T-helper 2 cell (primary cell): ENCODE measurements at places on chromosomes 5 and 9.

GRCh38 chr9:68694125-68694524 lies 10.9 kb upstream of the PIP5K1B start:
- no peak for DNase-seq

GRCh38 chr9:71303351-71303750 lies 181.9 kb upstream of the TRPM3 start:
- DNase-seq, result no peak

DNA sequence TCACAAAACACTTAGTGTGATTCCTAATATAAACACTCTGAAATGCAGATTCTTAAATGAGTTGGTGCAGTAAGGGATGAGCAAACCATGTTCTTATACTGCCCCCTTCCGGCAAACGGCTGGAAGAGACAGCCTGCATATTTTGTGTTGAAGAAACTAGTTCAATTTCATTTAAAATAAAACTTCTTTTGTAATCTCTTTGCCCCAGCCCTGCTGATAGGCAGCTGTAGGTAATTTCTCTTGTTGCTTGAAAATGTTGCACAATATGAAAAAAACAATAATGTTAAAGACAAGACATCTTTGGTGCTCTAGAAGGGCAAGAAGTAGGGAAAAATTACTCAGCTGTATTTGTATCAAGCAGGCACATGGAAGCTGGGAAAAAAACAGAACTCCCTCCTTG lies 89.7 kb upstream of the CCNG1 start:
- peak; percentile 6 for DNase-seq

DNA sequence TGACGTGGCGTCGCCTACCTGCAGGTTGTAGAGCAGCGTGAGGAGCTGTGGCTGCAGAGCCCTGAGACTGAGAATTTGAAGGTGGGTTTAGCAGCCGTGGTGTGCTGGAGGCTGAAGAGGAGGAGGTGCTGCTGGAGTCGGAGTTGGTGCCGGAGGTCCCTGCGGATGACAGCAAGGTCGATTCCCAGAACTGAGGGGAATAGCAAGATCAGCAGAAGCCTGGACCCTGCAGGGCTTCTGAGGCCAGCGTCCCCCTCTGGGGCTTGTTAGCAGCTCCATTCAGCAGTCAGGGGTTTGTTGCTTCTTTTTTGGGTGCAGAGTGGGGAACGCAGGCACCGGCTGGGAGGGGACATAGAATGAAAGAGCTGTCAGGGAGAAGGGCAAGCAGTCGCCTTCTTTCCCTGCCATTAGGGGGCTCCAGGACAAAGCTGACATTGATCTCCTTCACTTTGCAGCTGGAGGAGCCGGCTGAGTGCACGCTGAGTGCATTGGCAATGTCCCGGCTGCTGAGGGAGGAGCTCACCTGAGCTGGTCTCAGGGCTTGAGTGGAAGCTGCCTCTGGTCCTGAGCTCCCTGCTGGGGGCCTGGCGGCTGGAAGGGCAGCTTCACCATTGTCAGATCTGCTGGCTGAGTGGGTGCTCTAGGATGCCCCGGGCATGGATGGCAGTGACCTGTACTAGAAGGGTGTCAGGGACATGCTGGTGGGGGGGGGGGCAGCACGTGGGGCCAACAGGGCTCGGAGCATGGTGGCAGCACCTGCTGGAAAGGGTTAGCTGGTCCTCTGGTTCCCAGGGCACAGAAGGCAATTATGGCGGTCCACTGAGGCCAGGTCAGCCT lies 20.8 kb downstream of the OBP2B start:
- no peak for DNase-seq

DNA sequence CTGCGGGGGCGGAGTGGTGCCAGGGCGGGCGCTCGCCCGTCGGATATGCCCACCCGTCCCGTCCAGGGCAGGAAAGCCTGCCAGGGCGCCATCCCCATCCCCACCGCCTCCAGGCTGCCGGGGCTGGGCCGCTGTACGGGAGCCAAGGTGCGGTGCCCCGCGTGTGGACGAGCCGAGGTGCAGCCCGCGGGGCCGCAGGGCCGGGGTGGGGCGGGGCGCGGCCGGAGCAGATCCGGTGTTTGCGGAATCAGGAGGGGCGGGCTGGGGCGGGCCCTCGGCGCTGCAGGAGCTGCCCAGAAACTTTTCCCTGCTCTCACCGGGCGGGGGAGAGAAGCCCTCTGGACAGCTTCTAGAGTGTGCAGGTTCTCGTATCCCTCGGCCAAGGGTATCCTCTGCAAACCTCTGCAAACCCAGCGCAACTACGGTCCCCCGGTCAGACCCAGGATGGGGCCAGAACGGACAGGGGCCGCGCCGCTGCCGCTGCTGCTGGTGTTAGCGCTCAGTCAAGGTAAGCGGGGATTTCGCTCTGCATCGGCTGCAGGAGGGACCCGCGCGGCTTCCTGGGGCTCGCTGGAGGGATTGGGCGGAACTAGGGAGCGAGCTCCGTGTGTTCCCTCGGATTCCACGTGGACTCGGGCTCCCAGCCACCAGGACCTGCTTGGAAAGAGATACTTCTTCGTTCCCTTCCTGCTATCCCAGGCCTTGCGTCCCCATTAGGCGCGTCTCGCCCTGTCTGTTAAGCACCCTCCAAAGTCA lies at the start of gene ITGA2:
Gene ITGA2, plus strand, starts transcription at position 328 of the 756 bp plus-strand sequence. Its CDS starts 117 bp downstream, at position 445.
- peak; percentile 4 for DNase-seq

DNA sequence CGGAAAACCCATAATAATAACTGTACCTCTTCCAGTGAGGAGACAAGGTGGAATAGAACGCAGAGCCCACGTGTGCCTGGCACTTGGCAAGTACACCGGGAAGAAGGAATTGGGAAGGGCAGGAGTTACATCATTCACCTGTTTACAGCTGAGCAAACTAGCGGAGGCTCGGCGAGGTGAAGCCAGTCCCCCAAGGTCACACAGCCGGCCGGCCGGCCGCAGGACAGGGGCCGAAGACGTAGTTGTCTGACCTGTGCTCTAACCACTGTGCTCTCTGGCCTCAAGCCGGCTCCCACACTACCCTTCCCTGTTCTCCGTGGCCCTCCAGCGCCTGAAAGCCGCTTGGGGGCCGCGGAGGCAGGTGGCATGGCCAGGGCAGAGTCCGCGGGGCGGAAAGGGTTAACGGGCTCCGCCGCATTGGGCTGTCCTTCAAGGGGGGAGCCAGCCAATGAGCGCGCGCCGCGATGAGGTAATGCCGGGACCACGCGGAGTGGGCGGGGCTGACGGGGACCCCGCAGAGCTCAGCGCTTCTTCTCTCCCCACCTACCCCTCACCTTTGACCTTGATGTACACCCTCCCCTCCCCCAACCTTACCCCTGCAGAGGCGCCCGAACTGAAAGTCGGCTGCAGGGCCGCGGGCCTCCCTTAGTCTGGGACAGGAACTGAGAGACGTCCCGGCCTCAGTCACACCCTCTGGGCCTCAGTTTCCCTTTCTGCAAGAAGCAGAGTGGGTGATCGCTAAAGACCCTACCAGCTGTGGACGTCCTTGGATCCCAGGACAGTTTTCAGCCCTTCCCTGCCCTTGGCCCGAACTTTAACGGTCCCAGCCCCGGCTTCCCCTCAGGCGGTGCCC lies 125.1 kb downstream of the C9orf50 start:
- DNase-seq, result peak; percentile 81

DNA sequence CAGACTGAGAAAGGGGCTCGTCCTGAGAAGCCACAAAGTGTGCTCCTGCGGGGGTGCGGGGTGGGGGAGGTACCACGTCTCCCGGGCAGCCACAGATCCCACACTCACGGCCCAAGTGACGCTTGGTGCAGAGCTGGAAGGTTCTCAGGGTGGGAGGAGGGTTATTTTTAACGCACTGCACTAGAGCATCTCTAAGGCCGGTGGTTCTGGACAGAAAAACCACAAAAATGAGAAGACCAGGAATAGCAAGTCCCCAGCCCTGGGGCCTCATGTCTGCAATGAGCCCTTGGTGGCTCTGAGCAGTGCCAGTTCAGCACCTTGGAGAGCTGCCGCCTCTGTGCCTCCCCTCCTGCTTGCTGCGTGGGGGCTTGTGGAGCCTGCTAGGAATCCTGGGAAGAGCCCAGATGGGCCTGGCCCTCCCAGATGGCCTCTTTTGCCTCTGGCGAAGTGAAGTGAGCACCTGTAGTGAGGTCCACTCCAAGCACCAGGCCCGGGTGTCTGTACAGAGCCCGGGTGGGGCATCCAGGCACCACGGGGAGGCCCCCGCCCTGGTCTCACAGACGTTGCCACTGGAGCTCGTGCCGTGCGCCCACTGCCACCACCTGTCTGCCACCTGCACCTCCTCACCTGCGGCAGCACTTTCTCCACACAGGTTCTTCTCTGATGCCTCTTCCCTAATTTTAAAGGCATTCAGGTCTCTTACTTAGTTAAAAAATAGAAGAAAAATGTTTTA lies 48.9 kb upstream of the CACNA1B start:
- DNase-seq, result no peak
